Ureter (tissue), 1 donor: ENCODE measurements at places on chromosomes 6 and 20.

GRCh38 chr6:132192631-132193030 is 208.6 kb downstream of the MOXD1 start:
- DNase-seq, result no peak

- DNase-seq, result no peak
These were observed 1.3 kb downstream of the CGA start for GRCh38 chr6:87093651-87094050.

- DNase-seq, result no peak
These were observed 74.8 kb upstream of the MBOAT1 start for GRCh38 chr6:20286968-20287565.

GRCh38 chr6:149026530-149026942 is 279.7 kb downstream of the UST start:
- DNase-seq, result no peak

- no peak for DNase-seq
These were observed 166.0 kb upstream of the CDH4 start for GRCh38 chr20:61086031-61086430.

DNA sequence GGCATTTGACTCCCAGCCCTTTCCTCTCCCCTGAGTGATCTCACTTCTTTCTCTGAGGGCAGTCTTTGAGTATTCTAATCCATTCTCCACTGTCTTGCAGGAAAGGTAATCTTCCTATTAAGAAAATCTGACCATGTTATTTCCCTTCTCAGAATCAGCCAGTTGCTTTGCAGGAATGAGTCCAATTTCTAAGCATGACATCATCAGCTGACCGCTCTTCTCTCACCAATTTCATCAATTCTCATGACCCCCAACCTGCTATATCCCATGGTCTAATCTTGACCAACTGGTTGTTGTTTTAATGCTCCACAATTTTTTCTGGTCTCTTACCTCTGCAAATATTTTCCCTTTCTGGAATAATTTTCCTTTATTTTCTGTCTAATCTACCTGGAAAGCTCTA is 73.4 kb downstream of the FAM229B start:
- DNase-seq, result no peak

GRCh38 chr6:106894978-106895702 is 79.4 kb downstream of the CD24 start:
- no peak for DNase-seq

GRCh38 chr6:21611485-21611884 is 17.9 kb downstream of the SOX4 start:
- no peak for DNase-seq

DNA sequence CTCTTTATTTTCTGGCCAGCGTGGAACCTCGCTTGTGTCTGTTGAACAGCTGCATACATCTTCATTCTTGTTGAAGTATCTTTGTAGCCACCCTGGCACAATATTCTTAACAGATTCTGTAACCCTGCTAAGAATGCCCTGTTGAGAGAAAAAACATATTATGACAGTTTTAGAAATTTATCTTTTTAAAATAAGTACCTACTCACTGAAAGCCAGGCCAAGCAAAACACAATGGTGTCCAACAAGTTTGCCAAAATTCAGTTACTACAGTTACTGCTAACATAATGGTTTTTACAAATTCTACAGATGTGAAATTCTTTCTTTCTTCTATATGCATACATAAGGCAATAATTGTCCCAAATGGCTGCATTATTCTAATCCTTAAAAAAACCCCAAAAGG is 18.2 kb downstream of the NUP153 start:
- no peak for DNase-seq

DNA sequence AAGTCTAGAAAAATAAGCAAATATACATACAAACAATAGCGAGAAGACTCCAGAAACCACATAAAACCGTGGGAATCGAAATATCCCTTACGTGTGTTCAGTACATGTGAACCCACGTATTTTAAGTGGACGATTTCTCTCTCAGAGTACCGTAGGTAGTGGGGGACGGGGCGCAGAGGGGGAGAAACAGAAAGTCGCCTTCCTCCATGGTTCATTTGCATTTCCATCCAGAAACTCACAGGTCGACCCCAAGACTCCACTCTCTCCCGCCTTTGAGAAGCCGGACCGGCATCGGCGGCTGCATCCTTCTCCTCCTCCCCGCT is 538 bp upstream of the ENPP1 start:
- no peak for DNase-seq

DNA sequence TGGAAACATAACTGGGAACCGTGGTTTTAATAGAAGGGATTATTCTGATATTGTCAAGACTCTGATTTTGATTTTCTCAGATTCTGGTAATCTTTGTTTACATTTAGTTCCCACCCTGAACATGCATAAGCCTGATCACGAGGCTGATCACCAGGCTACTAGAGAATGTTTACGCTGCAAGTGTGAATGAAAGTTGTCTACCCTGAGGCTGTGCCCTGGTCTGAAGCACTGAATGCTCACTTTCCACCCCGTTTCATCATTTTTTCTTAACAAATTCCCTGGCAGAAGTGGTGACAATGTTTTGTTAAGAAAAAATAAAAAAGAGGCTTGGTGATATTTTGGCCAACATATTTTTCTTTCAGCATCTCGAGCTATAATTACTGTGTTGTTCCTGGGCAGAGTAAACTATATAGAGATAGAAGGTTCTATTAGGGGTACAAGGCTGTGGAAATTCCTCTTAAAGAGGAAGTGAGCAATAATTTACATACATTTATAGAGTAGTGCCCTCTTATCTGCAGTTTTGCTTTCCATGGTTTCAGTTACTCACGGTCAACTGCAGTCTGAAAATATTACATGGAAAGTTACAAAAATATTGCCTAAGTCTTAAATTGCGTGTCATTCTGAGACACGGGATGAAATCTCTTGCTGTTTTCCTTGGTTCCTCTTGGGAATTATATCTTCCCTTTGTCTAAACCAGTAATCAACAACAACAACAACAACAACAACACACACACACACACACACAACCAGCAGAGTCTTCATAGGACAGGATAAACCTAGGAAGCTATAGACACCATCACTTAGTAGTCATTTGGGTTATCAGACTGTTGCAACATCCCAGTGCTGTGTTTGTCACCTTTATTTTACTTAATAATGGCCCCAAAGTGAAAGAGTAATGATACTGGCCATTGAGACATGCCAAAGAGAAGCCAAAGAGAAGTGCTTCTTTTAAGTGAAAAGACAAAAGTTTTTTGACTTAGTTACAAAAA is 566.6 kb upstream of the CITED2 start:
- DNase-seq, result no peak

DNA sequence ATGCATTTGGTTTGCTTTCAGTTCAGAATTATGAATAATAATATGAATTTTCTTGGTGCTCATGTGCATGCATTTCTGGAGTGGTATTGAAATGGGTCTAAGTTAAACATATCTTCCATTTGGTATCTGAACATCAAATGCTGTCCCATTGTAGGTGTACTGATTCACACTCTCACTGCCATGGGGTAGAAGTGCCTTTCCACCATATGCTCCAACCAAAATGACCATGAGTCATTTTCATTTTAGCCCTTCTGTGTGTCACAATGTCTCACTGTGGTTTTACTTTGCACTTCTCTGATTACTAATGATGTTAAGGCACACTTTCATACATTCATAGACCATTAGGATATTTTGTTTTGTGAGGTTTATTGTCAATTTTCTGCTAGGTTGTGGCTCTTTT is 211.9 kb downstream of the HAO1 start:
- no peak for DNase-seq

DNA sequence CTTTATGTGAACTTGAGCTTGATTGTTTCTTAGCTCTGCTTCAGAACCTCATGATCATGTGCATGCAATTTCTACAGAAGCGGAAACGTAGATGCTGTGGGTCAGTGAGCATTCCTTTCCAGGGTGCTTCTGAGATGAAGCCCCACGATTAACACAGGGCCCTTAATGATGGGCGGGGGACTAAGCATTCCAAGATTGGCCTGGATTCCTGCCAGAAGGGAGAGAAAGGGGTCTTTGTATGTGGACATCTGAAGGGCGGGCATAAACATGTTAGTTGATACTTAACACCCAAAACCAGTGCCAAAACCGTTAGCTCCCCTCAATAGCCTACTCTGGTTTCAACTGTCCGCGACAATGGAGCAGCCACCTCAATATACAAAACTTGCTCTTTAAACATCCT is 46.9 kb upstream of the POU3F2 start:
- no peak for DNase-seq

DNA sequence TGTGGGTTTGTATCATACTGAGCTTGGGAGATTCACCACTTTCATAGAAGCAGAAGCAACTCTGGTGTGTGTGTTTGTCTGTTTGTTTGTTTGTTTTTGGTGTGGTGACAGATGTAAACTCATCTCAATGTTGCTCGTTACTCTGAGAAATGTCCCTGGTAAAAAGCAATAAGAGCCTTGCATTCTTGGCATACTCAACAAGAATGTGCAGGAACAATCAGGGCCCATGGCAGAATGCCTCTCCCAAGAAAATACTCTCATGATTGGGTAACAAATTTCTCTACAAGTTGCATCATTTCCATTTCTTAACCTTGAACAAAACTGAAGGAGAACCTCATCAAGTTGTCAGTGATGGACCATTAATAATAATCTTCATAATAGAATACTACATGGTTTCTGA is 43.0 kb upstream of the PKHD1 start:
- no peak for DNase-seq

DNA sequence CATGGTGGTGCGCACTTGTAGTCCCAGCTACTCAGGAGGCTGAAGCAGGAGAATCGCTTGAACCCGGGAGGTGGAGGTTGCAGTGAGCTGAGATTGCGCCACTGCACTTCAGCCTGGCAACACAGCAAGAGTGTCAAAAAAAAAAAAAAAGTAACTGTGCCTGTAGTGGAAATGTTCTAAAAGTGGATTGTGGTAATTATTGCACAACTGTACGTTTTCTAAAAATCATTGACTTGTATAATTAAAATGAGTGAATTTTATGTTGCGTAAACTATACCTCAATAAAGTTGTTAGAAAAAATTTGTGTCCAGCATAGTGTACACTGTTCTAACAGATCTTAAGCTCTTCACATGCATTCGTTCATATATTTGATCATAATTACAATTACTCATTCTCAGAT is 5.5 kb downstream of the SEC23B start:
- no peak for DNase-seq

GRCh38 chr6:9121549-9121948 is 686.2 kb upstream of the SLC35B3 start:
- no peak for DNase-seq

GRCh38 chr6:24385536-24386269 is 17.0 kb upstream of the MRS2 start:
- DNase-seq, result no peak

DNA sequence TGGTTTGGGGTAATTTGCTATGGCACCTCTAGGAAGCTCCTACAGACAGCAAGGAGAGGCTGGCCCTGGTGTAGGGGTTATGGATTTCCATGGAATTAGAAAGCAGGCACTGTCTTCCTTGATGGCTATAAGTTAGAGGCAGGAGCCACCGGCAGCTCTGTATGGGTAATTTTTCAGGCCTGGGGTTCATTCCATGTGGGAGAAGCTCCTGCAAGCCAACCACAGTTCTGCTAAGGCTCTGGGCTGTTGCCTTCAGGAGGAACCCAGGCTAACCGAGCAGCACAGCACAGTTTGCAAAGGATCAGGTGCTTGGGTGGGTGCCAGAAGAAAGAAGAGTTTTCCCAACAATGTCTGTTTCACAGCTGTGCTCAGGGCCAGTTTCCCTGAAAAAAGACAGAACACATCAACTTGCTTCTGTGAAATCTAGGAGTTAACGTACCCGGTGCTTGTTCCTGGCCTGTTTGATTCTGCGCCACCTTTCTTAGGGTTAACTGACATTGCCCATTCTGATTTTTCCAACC is 162.8 kb upstream of the MYLIP start:
- DNase-seq, result no peak

GRCh38 chr6:100549406-100550167 is 84.9 kb upstream of the SIM1 start:
- no peak for DNase-seq

- DNase-seq, result peak; percentile 56
These were observed at the start of gene CST7 for GRCh38 chr20:24948939-24949679. CST7 (plus strand) TSS chr20:24949269; CDS start chr20:24949506, 237 bp downstream.

- peak; percentile 90 for DNase-seq
These were observed at the start of gene STMN3 for GRCh38 chr20:63653041-63653973. STMN3 (minus strand) TSS chr20:63653424; CDS start chr20:63653345, 79 bp downstream.

DNA sequence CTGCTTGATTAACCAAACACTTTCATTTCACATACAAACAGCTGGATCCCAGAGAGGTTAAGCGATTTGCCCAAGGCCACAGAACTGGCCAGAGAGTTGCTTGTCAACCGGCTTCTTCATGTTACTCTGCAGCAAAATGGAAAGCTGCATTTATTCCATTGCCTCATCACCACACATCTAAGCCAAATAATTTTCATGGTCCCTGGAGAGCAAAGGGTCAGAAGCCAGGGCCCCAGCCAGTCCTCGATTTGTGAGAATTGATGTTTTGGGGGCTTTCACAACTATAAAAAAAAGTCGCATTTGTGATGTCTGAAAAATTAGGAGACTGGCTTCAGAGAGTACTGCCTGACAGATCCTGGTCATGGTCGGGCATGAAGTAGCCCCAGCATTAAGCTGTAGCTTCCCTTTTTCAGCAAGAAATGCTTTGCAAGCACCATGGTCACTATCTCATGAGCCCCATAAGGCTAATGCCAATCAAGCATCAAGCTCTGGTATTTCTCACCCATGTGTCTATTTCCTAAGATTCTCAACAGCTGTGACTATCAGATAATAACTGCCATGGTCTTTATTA is 95.8 kb downstream of the BANF2 start:
- DNase-seq, result no peak

DNA sequence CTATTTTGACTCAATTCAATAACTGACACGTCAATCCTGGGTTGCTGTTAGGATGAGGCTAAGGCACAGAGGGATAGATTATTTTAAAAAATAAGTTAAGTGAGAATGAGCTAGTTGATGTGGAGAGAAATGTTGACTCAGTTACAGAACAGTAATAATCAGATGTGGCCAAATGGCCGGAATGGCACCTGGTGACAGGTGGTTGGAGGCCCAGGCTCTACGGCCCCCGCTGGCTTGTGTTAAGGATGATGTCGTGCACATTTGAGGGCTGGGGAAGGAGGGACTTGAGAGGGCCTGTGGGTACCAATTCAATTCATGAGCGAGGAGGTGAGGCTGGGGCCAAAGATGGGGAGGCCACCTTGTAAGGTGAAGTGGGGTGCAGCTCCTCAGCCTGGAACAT is 31.7 kb downstream of the APCDD1L start:
- no peak for DNase-seq

- no peak for DNase-seq
These were observed 38.2 kb upstream of the CCN6 start for GRCh38 chr6:112015725-112016124.

- peak; percentile 84 for DNase-seq
These were observed 35.4 kb upstream of the PIM1 start for GRCh38 chr6:37134396-37135191.
